Activated CD4-positive, alpha-beta T cell treated with anti-CD3 and anti-CD28 coated beads, Interleukin-2, amount 50 U/mL, for 48 hours (primary cell): ENCODE measurements at places on chromosomes 3 and 15.

DNA sequence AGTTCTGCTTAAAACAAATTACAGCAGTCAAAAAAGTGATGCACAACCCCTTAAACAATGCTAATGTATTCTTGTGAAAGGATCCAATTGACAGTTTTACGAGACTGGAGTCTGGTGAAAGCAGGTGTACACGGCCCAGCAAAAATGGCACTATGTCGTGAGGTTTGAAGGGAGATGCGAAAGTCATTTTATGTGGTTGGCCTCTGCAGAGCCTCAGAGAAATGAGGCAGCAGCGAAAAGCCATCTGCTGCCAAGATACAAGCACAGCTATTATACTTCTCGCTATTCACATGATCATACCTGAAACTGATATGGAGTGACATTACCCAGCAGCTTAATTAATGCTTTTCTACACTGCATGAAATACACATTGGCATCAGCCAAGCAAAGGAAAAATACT is 36.4 kb downstream of the MECOM start:
- DNase-seq: no peak

- peak; percentile 51 for DNase-seq
Measured at GRCh38 chr3:33061782-33062181, 35.2 kb downstream of the GLB1 start.

DNA sequence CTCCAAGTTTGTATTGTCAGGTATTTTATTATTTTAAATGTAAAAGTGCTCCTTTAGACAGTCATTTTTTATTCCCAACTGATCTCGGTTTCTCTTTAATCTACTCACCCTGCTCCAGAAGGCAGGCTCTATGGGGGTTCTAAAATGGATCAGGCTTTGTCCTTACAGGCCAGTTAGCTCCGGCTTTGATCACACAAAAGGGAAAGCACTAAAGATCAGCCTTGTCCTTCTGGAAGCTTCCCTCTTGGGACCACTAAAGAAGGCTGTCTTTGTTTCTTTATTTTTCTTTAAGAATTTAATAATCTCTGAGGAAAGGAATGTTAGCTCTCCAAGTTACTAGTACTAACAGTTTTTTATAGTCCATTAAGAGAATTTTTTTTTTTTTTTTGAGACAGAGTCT is 560.5 kb upstream of the ZNF717 start:
- no peak for DNase-seq

DNA sequence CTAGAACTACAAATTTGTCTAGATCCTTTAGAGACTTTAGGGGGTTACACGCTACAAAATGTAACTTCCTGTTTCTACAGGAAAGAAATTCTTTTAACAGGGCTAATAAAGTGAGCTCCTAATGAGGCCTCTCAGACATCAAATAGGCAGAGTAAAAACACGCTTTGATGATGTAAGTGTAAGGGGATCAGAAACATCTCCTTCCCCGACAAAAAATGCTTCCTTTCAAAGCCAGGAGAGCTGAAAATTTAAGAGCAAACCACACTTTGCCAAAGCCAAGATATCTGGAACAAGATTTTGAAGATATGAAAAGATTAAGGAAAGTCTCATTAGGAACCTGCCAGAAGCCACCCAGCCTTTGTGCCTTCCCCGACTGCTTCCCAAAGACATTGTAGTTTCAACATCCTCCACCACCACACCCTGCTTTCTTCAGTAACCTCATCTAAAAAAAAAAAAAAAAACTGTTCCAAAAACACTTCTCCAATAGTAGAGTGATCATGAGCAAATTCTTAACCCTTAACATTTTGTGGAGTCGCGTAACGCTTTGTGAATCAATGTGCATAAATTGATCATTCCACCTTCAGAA is 505.0 kb upstream of the THBS1 start:
- no peak for DNase-seq

DNA sequence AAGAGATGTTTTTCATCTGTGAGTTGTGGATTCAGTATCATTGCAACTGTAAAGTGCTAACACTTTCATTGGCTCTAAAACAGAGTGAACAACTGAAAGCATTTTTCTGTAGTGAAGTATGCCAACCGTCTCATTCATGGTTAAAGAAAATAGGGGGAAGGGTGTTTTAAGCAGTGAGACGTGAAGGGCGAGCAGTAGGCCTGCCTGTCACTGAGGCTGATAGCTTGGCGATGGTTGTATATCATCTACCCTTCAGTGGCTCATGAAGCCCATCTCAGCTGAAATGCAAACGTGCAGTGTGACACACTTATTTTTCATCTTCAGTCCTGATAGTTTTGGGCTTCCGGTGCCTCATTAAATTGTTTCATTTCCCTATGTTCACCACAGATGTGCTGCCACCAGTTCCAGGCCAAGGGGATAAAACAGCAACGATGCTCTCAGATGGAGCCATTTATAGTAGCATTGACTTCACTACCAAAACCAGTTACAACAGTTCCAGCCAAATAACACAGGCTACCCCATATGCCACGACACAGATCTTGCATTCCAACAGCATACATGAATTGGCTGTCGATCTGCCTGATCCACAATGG is 562.0 kb downstream of the ROBO2 start:
- no peak for DNase-seq
